NCI-H446 treated with DMSO at 0.1 percent for 48 hours (cell line): ENCODE measurements at places on chromosomes 13 and 19.

- no peak for DNase-seq
Observed at GRCh38 chr13:73365252-73365651, 306.4 kb downstream of the KLF5 start.

GRCh38 chr13:83065108-83065507 lies 817.2 kb downstream of the SLITRK1 start:
- peak; percentile 77 for DNase-seq

GRCh38 chr13:31947105-31947504 lies 84.5 kb upstream of the FRY start:
- no peak for DNase-seq

DNA sequence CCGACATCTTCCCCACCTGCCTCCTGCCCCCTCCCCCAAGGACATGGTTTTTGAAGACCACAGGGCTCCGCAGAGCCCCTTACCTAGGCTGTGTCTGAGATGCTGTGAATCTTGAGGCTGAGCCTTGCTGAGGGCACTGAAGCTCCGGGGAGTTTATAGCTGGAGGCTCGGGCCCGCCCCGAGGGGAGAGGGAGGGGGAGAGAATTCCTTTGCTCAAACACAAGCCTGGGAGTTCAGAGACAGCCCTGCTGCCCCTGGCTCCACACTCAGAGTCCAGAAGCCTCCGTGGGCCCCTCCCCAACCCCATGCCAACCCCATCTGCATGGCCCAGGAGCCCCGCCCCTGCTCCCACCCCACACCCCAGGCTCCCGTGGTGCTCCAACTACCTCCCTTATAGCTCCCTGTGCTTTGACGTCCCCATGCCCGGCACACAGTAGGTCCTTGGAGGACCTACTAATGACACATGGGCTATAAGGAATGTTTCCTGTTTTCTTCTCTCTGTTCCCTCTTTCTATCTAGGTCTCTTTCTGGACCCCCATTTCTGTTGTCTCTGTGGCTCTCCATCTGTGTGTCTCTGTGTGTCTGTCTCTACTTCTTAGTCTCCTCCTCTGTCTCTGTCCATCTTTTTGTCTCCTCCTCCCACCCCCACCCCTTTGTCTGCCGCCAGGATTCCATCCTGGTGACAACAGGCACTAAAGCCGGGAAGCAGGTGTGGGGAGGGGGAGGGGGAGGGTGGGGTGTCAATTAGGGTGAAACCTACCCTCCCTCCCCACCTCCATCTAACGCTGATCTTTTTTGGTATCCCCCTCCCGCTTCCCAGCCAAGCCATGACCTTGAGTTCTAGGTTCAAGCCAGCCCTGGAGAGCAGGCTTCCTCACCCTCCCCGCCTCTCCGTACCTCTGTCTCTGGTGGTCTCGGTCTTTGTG lies at the start of gene TNNT1:
TSS of gene TNNT1 (minus strand) at position 129 of the 926 bp plus-strand sequence. CDS start 2,049 bp downstream, outside the sequence.
- DNase-seq = no peak

GRCh38 chr13:23946900-23947299 lies 49.6 kb upstream of the C1QTNF9B start:
- no peak for DNase-seq

- DNase-seq = peak; percentile 7
Observed at GRCh38 chr13:82165396-82166174, 1716.7 kb downstream of the SLITRK1 start.

DNA sequence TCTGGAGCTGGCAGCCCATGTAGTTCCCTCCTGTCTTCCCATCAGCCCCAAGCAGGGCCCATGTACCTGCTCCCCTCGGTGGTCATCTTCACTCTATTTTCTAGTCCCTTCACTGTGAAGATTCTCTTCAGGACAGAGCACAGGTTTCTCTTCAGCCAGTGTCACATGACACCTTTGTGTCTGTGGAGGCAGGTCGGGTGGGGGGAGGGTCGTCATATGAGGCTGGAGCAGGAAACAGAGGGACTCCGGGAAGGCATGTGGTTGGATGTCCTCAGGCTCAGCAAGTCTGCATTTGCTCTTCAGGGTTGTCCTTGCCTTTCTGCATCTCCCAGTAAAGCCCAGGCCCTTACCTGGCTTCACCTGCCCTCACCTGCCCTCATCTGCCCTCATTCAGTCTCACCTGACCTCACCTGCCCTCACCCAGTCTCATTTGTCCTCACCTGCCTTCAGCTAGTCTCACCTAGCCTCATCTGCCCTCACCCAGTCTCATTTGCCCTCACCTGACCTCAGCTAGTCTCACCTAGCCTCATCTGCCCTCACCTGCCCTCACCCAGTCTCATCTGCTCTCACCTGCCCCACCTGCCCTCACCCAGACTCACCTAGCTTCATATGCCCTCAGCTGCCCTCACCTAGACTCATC lies 120.3 kb downstream of the ZDHHC20 start:
- DNase-seq = no peak

- DNase-seq = no peak
Observed at GRCh38 chr19:16920816-16921529, 32.2 kb downstream of the F2RL3 start.

DNA sequence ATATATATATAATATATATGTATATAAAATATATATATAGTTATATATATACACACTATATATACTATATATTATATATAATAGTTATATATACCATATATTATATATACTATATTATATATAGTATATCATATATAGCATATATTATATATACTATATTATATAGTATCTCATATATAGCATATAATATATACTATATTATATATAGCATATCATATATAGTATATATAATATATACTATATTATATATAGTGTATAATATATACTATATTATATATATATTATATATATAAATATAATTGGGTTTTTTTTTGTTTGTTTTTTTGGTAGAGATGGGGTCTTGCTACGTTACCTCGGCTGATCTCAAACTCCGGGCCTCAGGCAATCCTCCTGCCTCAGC lies 11.6 kb upstream of the HNRNPL start:
- no peak for DNase-seq

DNA sequence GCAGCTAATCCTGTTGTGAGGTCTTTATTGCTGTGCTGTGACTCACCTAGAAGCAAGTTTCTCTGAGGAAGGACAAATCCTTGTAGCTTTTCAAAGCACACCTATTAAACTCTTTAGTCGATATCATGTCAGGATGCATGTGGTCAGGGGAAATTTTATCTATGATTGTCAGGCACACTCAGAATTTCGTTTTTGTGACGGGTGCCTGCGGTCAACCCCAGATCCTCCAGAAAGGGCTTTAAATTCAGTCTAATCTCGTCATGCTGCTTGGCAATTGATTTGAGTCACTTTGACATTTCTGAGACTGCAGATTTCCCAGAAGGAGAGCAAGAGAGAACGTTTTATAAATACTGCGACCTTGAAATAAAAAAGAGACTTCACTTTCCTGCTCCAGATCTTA lies 316.9 kb downstream of the FGF9 start:
- no peak for DNase-seq
